ENCODE measurements at places on chromosomes 12 and 14.

DNA sequence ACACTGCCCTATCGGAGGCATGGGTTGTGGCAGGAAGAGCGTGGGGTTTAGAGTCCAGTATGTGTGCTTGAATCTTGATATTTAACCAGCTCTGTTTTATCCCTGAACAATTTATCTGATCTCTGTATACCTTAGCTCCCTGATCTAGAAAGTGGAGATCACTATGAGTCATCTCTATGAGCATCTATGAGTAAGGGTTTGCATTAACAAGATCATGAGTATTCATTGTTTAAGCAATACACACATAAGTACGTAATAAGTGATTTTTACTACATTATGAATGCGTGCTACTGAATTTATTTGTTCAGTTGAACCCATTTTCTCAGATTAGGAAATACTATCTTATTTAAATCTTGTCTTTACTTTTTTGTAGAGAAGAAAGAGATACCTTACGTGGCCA, 49.4 kb downstream of the GPATCH2L start:
- DNase-seq: no peak

DNA sequence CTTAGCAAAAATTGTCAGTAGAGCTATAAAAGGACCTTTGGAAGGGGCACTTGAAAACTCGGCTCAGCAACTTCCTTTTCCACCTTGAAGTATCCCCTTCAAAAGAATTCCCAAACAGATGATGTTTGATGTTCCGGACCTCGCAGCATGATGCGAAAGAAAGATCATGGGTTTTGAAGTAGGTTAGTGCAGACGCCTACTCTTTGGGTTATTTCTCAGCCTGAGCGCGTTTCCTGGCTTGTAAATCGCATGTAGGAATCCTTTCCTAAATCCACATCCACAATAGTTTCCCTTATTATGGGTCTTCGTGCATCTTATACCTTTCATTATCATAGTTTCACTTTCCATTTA, 584 bp upstream of the NEDD1 start:
- no peak for DNase-seq

DNA sequence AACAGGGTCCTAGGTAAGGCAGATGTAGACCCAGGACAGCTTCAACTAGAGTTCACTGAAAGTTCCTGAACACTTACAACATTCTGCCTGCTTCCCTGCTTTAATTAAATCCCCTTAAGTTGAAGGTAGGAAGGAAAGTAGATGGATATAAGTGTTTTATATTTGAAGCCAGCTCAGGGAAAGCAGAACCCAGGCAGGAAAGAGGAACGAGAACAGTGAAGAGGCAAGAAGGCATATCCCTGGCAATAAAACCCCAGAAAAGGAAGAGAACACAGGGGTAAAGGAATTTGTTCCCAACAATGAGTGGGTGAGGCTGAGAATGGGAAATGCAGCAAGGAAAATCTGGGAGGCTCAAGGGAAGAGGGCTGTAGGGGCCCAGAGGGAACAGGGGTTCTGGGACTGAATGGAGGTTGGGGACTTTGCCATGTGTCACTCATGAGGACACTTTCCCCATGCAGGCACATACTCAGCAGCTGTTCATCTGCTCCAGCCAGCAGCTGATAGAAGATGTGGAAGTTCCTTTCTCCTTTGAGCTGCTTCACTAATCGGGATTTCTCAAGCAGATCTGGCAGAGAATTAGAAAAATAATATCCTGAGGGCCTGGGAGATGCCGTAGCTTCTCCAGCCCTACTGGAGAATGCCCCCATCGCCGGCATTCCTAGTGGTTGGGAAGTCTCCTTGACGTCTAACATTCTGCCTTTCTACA, 3.7 kb downstream of the MYO1A start:
- no peak for DNase-seq

DNA sequence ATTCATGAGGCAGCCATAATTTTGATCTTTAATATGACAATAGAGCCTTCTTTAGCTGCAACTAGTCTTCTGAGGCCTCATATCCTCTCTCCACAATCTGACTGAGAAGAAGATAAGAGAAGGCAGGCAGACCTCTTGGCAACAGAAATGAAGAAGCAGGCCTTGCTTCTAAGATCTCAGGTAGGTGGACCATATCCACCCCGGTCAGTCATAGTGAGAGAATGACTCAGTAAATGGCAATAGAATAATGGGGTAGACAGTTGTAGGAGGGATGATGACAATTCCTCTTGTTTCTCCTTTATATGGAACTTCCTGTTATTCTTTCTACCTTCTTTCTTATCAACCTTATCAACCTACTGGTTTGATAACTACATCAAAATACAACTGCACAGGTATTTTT, 246.7 kb upstream of the G2E3 start:
- no peak for DNase-seq

DNA sequence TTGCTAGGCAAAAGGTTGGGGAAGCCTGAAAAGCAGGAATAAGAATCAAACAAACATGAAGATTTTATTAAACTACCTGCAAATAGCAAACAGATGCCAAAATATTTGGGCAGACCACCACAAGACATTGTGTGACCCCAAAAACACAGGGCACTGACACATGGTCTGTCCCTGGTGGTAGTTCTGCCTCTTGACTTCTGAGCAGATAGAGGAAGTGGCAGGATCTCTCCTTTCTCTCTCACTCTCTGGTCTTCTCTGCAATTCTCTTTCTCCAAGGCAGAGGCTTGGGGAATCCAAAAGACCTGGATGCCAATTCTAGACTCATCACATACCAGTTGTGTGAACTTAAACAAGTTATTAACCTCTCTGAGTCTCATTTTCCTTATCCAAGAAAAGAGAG, 4.3 kb upstream of the PTGDR start:
- no peak for DNase-seq

Data from stimulated activated CD8-positive, alpha-beta memory T cell treated with anti-CD3 and anti-CD28 coated beads, Interleukin-4, amount 100 ng/mL, for 24 hours (primary cell).